ENCODE measurements at places on chromosomes 12 and 14. TPM values are rescaled to one million over a fixed set of nuclear protein-coding genes. Genes with fewer than 3 reads are reported as not detected.

GRCh38 chr14:99569725-99570543, 34.1 kb downstream of the CCDC85C start:
- no peak for DNase-seq

- no peak for DNase-seq
Measured at GRCh38 chr14:96629082-96629481, 126.9 kb downstream of the PAPOLA start.

DNA sequence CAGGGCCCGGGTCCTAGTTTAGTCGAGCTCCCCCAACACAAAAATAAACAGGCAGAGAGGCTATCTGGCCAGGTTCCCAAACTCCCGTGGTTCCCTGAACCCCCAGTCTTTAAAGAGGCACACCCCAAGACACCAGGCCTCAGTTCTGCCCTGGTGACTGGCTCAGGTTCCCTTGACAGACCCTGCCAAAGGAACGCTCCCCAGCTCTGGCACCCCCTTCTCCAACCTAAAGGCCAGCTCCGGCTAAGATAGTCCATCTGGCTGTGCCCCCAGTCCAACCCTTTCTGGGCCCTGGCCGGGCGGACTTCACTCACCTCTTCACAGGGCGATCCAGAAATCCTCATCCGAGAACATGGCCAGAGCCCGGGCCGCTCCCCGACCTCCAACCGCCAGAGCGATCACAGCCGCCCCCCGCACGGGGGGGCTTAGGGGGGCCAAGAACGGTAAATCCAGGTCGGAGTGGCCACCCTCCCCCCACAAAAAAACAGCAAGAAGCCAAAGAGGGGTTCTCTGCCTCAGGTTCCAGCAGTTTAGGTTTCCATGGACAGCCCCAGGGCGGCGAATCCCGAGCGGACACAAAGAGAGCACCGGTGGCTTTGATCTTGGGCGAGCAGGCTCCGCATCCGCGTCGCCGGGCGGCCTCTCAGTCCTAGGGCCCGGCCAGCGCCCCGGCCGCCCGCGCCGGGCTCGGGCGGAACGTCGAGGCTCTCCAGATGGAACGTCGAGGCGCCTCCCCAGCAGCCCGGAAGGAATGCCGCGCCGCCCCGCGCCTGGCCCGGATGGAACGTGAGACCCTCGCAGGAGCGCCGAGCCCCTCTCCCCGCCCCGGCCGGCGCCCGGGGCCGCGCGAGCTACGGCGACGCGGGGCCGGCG, 1.1 kb downstream of the KMT2D start:
- no peak for DNase-seq

- no peak for DNase-seq
Measured at GRCh38 chr12:129544716-129545115, 359.1 kb downstream of the TMEM132D start.

DNA sequence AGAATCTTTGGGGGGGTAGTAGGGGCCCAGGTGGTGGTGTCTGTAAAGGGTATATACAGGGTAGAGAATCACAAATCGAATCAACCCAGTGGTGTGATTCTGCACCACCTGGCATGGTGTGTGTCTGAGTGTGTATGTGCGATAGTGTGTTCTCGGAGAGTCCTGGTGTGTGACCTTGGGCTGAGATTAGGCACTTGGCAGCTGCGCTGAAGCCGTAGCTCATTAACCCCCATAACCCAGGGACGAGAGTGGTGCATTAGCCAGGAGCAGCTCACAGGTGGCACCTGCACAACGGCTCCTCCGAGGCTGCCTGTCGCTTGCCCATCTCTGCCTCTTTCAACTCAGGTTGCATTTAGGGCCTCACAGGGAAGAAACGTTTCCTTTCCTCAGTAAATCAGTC, 15.6 kb upstream of the TESC start:
- no peak for DNase-seq

The SIX6 gene
- not detected for total RNA-seq

DNA sequence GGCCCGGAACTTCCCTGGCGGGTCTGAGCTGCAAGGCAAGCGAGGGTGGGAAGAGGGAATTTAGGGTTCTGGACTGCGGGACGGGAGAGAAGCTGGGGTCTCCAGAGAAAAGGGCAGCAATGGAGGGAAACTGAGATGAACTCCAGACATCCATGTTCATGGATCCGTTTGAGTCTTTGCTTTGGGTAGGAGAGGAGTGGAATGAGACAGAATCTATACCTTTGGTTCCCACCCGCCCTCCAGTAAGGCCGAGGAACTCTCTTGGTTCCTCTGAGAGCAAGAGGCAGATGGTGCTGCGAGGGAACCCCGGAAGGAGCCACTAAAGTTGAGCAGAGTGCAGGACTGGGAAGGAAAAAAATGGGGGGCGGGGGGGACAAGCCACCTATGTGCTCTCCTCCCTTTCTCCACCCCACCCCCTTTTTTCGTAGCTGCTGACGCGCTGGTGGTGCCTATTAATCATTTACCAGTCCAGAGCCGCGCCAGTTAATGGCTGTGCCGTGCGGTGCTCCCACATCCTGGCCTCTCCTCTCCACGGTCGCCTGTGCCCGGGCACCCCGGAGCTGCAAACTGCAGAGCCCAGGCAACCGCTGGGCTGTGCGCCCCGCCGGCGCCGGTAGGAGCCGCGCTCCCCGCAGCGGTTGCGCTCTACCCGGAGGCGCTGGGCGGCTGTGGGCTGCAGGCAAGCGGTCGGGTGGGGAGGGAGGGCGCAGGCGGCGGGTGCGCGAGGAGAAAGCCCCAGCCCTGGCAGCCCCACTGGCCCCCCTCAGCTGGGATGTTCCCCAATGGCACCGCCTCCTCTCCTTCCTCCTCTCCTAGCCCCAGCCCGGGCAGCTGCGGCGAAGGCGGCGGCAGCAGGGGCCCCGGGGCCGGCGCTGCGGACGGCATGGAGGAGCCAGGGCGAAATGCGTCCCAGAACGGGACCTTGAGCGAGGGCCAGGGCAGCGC, 1.2 kb downstream of the SSTR1 start:
- peak; percentile 76 for DNase-seq

DNA sequence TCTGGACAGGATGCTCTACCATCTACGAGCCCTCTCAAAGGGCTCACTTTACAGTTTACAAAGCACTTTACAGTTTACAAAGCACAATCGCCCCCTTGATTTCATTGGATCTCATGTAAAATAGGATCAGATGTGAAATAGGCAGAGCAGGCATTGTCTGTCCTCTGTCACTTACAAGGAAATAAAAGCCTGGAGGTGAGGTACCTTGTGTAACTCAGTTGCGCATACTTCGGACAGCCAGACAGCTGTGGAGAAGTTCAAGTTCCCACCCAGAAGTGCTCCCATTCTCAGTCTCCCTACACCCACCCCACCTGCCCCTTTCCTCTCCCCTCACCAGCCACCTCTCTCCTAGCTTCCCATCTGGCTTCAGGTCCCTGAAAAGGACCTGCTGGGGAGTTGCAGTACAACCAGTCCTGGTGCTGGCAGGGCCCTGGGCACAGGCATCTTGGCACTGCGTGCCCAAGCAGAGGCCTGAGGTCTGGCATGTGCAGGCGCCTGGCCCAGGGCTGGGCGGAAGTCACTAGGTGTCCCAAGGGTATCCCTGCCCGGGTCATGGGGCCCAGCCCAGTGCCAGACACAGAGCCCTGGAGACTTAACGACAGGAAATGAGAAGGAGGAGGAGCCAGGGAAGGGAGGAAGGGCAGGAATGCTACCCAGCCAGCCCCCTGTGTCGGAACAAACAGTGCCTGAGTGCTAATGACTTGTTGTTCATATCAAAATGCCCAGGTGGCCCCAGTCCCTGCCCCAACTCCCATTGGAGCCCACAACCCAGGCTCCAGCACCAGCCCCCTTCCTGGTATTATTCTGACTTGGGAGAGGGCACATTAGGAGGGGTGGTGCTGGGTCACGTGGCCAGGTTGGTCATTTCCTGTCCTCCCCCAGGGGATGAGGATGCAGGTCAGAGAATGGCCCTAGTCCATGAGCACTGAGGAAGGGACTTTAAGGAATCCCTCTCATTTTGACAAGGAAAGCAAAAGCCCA, 5.4 kb downstream of the RAPGEF3 start:
- DNase-seq = no peak

GRCh38 chr12:2083008-2083407, 30.2 kb downstream of the CACNA1C start:
- no peak for DNase-seq

DNA sequence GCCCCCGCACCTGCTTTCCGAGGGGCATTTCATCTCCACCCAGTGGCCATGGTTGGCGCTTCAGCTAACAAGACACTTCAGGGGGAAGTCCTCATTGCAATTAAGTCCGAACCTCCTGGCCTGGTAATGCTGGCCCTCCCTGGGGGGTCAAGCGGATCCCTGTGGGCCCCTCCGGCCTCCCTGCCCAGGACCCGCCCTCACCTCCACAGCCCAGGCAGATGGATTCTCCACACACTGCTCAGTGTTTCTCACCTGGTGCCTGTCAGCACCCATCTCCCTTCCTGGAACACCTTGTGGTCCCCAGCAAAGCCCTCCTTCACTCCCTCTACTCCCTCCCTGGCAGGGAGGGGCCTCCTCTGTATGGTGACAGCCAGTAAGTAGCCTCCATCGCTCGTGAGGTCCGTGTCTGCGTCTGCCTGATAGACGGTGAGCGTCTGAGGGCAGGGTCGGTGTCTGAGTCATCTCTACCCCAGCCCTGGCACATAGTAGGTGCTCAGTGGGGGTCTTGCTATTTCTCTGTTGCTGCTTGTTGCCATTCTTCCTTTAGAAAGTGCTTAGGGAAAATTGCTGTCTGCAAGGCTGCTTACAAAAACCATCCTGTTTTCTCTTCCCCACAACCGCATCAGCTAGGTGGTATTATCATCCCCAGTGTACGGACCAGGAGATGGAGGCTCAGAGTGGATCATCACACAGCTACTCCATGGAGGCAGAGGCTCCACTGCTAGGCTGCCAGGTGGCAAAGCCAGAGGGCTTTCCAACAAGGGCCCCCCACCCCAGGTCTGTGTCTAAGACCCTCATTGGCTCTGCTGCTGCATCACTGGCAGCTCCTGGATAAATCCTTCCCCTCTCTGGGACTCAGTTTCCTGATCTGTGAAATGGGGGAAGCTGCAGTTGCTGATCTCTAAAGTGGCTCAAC, 39.7 kb upstream of the EML1 start:
- no peak for DNase-seq

- no peak for DNase-seq
Measured at GRCh38 chr14:102891111-102891510, 31.4 kb upstream of the AMN start.

The C1QL4 gene
- 0.19 TPM for total RNA-seq

GRCh38 chr12:111275308-111275707, 93.6 kb downstream of the PHETA1 start:
- no peak for DNase-seq

DNA sequence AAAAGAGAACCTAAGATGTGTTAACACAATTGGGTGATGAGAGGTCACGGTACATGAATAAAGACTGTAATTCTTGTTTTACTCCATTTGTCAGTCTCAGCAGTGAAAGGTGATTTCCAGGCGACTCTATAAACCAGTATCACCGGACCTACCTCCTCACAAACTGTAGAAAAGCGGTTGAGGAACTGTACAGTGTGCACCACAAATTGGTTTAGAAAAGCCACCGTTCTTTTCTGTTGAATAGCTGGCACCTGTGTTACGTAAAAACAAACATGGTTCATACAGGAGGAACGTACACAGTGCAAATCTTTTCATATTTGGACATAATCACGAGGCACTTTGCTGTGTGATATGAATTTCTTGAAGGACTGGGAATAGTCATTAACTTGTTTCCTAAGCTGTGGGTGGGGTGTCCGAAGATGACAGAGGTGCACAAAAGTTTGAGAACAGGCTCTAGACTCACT, 663 bp downstream of the WASHC3 start:
- no peak for DNase-seq

DNA sequence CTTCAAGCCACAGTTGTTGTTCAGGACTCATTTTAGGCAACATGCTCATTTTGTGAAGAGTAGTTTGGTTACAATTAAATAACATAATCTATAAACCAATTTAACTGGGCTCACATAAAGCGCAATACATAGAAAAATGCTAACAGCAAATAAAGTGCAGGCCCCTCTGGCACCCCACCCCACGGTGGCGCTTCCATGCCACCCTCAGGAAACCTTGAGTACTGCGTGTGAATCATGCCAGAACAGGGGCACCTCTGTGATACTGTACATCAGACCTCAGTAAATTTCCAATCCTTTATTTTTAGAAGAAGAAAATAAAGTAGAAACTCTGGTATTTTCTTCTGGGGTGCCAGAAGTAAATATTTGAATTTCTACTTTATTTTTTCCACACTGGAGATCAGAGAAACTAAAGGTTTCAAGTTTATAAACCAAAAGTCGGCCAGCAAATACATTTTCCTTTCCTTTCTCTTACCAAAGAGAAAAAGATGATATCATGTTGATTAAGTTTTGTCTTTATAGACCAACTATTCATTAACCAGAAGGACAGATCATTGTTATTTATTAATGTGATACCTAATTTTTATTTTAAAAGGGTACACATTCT, 316.8 kb downstream of the PAWR start:
- peak; percentile 25 for DNase-seq

GRCh38 chr12:69438539-69438938, 31.6 kb upstream of the FRS2 start:
- DNase-seq = no peak

The CTSG gene
- total RNA-seq = not detected

DNA sequence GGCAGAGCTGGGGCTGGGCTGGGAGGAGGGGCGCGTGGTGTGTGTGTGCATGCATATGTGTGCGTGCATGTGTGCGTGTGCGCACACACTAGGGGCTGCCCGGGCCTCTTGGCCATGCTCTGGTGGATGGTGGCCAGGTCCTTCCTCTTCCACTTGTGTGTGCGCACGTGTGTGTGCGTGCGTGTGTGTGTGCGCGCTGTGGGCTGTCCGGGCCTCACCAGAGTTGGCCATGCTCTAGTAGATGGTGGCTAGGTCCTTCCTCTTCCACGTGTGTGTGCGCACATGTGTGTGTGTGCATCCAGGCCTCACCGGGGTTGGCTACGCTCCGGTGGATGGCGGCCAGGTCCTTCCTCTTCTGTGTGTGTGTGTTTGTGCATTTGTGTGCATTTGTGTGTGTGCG, 24.7 kb downstream of the FOXN4 start:
- no peak for DNase-seq

The HHIPL1 gene
- 0.45 TPM for total RNA-seq

The CYP27B1 gene
- total RNA-seq = 0.90 TPM

DNA sequence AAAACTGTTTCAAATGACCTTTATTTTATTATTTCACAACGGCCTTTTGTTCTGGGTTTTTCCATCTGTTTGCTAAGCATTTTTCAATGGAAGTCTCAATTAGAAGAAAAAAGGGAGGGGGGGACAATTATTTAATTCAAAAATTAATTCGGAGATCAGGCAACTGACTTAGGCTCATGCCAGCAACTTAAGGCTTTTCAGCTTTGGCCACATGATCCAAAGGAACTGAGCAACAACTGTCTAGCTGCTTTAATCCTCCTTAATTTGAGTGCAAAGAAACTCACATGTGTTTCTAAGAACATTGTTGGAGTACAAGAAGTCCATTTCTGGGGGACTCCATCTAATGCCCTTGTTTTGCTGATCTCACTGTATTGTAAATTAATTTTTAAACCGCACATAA, 188.0 kb downstream of the EXOC5 start:
- no peak for DNase-seq

The TAS2R20 gene
- 0.75 TPM for total RNA-seq

The FGF23 gene
- not detected for total RNA-seq

- no peak for DNase-seq
Measured at GRCh38 chr14:35944847-35945246, 118.7 kb downstream of the BRMS1L start.

GRCh38 chr12:131896811-131897270, 2.4 kb downstream of the ULK1 start:
- DNase-seq = peak; percentile 90

Data from LHCN-M2 (cell line).